ENCODE measurements at places on chromosomes 2 and 18.

DNA sequence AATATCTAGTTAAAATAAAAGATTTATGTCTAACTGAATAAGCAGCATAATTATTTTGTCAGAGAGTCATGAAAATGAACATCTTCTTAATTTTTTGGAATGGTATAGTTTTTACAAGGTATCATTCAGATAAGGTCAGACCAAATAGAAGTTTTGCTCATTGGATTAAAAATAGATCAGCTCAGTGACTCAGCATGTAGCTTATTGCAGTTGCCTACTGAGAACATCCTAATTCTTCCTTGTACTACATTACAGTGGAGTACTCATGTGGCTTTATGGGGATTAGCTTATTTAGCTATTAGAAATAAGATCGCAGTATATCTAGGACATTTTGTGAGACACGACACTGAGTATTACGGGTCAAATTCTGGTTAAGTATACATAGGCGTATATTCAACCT lies 38.2 kb upstream of the PPM1B start:
- no peak for DNase-seq

GRCh38 chr2:5473635-5474034 lies 218.5 kb upstream of the SOX11 start:
- no peak for DNase-seq

GRCh38 chr18:35589546-35589945 lies 8.0 kb downstream of the GALNT1 start:
- no peak for DNase-seq

DNA sequence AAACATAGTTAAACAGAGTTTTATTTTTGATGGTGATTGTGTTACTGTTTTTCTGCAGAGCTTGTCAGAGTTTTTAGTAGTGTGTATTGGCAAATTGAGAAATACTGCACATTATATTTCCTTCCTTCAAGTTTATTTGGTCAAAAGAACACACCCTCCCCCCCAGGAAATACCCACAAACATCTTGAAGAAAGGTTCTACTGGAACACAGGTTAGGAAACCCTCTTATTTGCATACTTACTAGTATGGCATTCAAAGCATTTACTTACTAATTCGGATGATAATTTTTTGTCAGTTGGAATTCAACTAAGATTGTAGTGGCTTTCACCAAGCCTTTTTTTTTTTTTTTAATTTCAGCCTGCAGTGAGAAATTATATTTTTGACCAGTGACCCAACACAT lies 9.1 kb downstream of the CAB39 start:
- no peak for DNase-seq

GRCh38 chr2:189014449-189015138 lies 40.4 kb downstream of the COL3A1 start:
- no peak for DNase-seq

DNA sequence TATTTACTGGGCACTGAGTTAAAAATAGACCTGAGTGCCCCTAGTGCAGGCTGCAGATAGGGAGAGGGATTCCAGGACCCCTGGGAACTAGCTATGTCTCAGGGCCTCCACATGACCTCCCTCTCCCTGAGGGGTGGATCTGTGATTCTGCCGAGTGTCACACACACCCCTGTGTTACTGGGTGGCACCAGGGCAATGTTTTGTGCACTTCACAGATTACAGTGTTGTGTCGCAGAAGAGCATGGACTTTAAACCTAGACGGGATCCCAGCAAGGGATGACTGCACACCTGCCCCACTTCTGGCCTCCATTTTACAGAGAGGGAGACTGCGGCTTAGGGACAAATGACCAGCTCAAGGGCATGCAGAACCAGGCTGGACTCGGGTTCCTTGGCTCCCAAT lies 65.6 kb downstream of the ZFP36L2 start:
- DNase-seq = no peak

GRCh38 chr2:119860924-119861323 lies 101.2 kb downstream of the PTPN4 start:
- DNase-seq = no peak

- DNase-seq = no peak
These were observed 26.9 kb upstream of the INSIG2 start for GRCh38 chr2:118061135-118061955.

DNA sequence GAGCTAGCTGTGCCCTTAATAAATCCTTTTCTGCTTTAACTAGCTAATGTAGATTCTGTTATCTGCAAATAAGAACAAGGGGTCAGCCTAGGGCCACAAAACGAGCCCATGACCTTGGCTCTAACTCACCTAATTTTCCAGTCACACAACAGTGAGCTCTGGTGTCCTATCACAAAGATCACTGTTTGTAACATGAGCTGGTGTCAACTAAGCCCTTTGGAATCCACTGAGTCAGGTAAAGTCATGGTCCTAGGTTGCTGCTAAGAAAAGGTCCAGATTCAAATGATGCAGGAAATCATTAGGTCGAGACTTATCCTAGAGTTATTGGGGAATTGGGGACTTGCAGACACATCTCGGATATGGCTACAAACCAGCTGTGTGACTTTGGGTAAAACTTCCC lies 49.9 kb downstream of the ST8SIA5 start:
- no peak for DNase-seq

- no peak for DNase-seq
These were observed 11.0 kb upstream of the EPG5 start for GRCh38 chr18:45978084-45978483.

DNA sequence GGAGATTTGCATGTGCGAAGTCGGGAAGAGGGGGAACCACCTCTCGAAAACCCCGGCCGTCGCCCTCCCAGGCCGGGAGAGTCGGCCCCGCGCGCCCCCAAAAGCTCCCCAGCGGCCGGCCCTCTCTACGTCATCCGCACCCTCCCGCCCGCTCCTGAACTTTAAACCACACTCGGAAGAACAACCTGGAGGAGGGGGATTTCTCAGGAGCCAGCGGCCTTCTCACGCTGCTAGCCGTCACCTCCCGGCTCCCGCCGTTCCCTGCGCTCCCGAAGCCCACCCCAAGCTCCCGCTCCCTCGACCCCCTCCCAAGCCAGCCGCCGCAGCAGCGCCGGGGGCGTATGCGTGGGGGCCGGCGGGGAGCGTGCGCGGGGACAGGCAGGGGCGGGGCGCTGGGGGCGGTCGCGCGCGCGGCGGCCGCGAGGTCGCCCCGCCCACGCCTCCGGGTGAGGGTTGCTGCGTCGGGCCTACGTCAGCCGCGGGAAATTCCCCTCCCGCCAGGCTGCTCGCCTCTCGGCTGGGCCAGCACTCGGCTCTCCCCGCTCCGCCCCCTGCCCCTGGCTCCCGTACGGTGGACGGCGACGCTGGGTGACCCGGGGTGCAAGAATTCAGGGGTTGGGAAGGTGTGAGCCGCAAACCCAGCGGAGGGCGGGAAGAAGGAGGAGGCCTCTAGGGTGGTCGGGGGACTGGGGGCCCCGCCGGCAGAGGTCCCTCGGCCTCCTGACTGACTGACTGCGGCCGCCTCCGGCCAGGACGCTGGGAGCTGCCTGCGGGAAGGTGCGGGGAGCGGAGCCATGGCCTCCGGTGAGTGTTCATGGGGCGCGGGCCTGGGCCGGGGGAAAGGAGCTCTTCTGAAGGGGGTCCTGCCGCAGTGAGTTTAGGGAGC lies at the start of gene REL:
Gene REL, plus strand, starts transcription at position 528 of the 886 bp plus-strand sequence. Its CDS starts 267 bp downstream, at position 795.
- DNase-seq = peak; percentile 93

GRCh38 chr2:131040661-131041401 lies 52.4 kb downstream of the FAM168B start:
- DNase-seq = no peak

- DNase-seq = no peak
These were observed 65.4 kb downstream of the PRPF40A start for GRCh38 chr2:152651834-152652233.

- no peak for DNase-seq
These were observed 161.4 kb upstream of the ACVR2A start for GRCh38 chr2:147683380-147683779.

DNA sequence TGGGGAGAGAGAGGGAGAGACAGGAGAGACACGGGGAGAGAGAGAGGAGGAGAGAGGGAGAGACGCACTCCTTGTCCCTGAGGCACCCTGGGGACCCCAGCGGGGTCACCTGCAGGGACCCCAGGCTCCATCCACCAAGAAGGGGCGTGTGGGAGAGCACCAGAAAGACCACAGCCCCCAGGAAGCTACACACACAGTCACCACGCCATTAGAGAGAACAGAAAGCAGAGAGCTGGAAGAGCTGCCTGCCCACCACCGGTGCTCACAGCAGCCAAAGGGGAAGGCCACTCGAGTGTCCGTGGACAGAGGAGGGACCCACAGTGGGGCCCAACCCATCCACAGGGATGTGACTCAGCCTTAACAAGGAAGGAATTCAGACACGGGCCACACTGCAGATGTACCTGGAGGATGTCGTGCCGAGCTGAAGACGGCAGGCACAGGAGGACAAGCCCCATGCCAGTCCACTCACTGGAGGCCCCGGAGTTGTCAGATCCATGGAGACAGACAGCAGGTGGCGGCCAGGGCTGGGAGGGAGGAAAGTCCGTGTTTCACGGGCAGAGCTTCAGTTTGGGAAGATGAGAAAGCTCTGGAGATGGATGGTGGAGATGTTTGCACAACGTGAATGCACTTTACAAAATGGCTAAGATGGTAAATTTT lies 11.5 kb upstream of the NFATC1 start:
- DNase-seq = no peak

DNA sequence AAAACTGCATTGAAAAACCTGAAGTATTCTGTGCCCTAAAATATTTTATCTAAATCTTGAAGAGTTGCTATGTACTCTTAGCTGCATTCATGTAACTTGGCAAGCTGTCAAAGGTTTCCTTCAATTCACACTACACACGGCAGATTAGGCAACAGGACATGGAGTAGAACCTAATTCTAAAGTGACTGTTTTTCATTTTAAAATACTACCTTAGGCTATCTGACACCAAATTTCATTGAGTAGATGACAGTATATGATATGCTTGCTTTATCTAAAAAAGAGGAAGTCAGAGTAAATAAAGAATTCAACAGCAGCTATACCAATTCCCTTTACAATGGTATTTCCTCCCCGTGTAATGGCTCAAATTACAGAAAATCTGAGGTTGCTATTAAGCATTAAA lies 45.4 kb downstream of the EXOC6B start:
- DNase-seq = no peak

GRCh38 chr2:74747411-74748080 lies 86.4 kb upstream of the HK2 start:
- no peak for DNase-seq

DNA sequence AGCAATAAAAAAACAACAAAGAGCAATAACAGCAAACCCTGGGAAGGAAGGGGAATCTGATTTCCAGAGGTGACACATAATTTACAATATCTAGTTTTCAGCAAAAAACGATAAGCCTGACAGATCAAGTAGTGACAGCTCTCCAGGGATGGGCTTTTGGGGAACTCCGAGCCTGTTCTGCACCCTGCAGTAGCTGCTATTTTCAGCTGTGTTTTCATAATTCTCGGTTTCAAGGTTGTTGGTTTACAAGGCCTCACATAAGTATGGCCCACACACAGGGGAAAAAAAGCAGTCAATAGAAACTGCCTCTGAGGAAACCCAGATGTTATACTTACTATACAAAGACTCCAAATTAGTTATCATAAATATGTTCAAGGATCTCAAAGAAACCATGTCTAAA lies 67.7 kb upstream of the CTLA4 start:
- no peak for DNase-seq

- no peak for DNase-seq
These were observed 493.0 kb upstream of the ACVR2A start for GRCh38 chr2:147351784-147352183.

DNA sequence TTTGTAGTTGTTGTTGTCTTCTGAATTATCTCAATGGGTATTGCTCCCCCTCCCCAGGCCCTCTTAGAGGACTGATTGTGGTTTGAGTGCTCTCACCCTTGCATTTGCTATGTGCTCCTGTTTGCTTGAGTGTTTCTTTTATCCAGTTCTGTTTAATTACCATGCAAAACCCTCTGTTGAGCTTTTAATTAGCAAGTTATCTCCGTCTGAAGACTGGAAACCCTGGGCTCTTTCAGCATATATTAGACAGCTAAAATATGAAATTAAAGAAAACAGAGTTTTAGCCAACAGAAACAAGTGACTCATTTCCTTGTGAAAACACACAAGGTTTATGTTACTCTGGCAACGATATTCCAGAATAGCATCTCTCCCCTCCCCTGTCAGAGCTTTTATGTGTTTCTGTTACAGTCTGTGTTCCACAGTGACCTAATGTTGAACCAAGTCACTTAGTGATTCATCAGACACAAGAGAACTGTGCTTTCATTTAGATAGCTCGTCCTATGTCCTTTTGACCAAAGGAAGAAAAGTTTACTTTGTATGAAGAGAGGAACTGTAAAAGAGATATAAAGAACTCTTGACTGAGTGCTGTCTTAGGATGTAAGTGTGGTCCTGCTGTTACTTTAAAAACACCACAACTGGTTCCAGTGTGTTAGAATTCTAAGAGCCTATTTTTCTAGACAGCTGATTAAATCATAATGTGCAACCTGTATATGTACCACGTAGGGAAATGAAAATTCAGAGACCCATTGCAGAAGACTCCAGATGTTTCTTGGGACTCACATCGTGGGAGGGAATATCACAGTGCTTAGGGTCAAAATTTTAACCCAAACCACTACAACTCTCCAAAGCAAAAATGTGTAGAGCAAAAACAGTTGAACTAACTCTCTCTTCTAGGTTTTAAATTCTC lies 172.8 kb upstream of the RBMS1 start:
- no peak for DNase-seq

- DNase-seq = no peak
These were observed 124.8 kb downstream of the LTBP1 start for GRCh38 chr2:33071591-33071990.

DNA sequence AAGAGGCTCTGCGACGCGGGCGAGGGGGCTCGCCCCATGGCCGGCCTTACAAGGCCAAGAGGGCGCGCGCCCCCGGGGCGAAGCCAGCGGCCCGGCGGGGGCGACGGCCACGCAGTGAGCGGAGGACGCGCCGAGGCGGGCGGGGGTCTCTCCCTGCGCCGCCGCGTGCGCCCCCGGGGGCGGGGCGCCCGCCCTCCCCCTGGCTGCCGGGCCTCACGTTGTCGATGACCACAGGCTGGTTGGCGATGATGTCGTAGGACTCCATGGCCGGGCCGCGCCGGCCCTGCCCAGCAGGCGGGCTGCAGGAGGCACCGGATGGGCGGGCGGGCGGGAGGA lies 250 bp downstream of the ACTR1B start:
- no peak for DNase-seq

DNA sequence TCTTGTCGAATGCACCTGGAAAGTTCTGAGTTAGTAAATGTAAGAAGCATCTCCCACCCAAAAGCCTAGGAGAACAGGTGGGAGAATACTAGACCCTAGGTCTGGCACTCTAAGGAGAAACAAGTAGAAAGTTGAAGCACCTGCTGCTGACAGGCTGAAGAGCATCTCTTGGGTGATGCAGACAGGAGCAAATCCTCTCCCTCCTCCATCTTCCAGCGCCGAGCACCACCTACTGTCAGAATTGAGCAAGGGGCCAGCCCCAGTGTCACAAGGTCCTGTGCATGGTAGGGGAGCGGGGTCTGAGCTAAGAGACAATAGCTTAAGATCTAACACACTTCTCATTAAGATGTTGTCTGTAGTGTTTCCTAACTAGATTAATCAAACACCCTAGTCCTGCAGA lies 52.9 kb downstream of the HK2 start:
- no peak for DNase-seq

Data from stimulated activated CD4-positive, alpha-beta T cell treated with anti-CD3 and anti-CD28 coated beads, Interleukin-2, amount 100 ng/mL, for 48 hours (primary cell).